GM13977 (cell line): ENCODE measurements at places on chromosomes 4 and X.

DNA sequence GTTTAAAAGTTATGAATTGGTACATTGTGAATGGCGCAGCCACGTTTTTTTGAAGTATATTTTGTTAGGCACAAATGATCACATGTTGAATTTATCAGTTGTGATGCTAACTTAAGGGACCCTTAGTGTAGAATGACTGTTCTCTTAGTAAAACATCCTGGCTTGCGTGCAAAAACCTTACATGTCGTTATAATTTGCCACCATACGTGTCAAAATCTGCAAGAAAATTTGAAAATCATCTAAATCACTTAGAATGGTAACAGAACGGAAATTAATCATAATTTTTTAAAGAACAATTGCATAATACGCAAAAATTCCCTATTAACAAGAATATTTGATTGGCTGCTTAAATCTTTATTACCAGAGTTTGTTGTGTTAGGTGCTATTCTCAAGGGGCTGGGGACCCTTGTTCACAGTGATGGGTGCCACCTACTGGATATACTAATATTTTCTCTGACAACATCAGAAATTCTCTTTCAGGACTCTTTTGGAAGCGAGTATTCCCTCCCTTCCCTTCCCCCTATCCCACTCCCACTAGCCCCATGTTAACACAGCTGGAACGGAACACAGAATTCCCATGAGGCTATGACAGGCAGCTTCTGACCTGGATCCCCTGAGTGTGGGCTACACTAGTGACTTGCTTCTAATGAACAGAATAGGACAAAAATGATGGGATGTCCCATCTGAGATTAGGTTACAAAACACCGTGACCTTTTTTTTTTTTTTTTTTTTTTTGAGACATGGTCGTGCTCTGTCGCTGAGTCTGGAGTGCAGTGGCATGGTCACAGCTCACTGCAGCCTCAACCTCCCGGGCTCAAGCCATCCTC is 71.8 kb downstream of the SUPT20HL2 start:
- DNase-seq, result peak; percentile 52

- no peak for DNase-seq
These were observed 96.6 kb downstream of the ADRA2C start for GRCh38 chr4:3862640-3863420.

DNA sequence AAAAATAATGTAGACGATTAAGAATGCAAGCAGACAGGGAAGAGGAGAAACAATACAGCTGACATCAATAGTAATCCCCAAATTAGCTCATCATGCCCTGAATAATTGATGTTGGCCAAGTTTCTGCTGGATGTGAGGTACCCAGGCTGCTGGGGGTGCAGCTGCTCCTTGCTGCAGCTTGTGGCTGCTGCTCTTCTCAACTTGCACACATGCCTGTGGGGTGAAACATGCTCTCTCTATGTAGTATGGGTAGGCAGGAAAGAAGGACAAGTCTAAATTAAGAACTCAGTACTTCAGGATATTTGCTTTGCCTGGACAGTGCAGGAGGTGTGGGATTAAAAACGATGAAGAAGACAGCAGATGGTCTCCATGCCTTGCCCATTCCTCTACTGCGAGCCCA is 16.7 kb downstream of the EDA2R start:
- DNase-seq, result no peak

DNA sequence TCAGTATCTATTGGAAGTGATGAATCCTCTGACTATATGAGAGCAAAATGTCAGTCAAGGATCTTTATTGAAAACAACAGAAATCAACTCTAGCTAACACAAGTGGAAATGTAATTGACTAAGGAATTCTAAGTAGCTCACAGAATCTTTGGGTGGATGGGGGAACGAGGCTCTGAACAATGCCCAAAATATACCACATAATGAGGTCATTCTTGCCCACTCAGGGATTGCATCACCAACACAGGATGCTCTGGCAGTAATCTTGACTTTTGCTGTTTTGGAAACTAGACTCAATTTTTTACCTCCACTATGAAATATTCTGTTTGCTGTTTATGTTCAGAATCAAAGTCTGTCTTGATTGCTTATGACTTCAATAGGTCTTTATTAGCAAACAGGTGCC is 127.4 kb upstream of the UNC5C start:
- DNase-seq, result no peak

GRCh38 chr4:108556588-108557200 is 63.7 kb upstream of the RPL34 start:
- DNase-seq, result no peak

DNA sequence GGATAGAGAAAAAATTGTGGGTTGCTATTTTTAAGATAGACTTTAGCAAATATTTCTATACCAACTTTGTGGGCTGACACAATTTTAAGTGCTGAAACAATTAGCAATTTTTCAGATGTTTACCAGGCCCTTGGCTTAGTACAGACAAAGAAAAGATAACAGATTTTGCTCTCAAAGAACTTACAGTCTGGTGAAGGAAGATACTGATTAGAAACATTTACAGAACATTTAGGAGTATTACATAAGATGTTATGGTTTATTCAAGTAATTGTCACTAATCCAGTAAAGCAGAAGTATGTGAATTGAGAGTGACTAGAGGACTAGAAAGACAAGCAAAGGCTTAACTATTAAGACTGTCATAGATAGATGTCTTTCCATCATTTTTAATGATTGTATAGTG is 35.3 kb upstream of the NDUFC1 start:
- no peak for DNase-seq
